ENCODE measurements at places on chromosomes 1 and 21.

GRCh38 chr1:111139324-111139955, 453 bp downstream of the DRAM2 start:
- DNase-seq: peak; percentile 77

GRCh38 chr1:156153362-156153761, at the start of gene SEMA4A:
SEMA4A (plus strand) TSS chr1:156153585; CDS start chr1:156154579, 994 bp downstream.
- DNase-seq: no peak

DNA sequence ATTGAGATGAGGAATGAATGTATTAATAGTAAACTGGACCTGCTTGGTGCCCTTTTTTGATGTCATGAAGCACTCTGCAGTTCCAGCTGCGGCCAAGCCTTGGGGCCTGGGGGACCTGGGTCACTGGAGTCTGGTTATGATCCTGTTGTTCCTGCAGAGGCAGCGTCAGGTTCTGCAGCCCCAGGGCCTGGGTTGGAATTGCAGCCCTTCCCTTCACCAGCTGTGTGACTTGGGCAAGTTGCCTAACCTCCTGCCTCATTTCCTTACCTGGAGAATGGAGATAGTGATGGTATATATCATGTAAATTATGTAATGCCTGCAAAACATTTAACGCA, 9.1 kb upstream of the ATP5PO start:
- DNase-seq: no peak

DNA sequence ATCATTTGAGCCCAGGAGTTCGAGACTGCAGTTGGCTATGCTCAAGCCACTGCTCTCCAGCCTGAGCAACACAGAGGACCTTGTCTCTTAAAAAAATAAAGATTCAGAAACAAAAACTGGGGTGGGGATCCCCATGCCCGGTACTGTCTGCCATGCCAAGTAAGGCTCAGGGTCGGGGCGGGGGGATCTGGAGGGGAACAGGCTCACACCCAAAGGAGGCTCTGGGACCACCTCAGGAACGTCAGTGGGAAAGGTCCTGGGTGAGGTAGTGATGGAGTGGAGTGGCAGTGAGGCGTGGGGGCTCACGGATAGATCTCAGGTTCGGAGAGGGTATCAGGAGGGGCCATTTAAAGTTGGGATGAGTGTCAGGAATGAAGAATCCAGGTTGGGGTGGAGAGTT, 765 bp upstream of the S100A4 start:
- DNase-seq: no peak

DNA sequence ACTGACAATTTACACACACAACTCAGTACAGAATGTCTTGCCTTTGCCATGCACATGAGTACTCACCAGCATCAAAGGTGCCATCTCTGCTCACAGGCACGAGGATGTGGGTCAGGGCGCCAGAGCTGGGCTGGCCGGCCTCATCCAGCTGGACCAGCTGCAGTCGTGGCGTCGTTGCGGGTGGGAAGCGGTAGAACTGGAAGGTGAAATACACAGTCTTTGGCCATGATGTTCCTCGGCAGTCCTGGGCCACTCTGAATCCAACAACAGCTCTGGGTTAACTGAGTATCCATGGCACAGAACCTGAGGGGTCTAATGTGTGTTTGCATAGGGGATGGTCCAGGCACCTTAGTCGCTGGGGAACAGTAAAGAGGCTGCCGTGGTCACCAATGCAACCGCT, 87.7 kb downstream of the NPHP4 start:
- no peak for DNase-seq

DNA sequence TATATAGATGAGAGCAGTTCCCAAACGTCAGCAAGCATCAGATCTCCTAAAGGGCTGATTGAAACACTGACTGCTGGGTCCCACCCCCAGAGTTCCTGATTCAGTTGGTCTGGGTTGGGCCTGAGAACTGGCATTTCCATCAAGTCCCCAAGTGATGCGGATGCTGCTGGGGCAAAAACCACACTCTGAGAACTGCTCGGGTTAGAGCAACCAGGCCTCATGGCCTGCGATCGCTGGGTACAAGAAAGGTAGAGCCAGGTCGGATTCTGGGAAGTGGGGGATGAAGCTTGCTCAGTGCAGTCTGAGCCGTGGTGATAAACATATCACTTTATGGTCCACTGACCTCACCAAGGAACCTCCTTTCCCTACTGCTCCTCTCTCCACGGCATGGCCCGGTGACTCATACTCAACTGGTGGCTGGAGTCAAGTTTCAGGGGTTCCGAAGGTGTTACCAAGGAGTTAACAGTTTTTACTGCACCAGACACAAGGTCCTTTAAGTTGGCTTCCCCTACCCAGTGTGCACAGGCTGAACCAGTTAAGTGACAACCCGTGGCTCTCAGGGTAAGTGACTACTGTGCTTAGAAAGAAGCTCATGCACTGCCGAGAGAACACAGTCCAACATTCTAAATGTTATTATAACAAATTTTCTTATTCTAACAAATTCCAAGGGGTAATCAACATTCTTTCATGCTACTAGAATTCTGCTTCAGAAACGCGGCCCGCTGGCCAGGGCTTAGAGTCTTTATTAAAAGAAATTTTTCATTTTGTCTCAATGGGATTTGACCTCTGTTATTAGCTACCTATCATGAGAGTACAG, 153.5 kb downstream of the TGFBR3 start:
- no peak for DNase-seq

GRCh38 chr1:161013488-161014230, 7.3 kb downstream of the F11R start:
- peak; percentile 91 for DNase-seq

- no peak for DNase-seq
These were observed 46.3 kb downstream of the EIF2D start for GRCh38 chr1:206565995-206566394.

- DNase-seq: no peak
These were observed 107.4 kb downstream of the LEPR start for GRCh38 chr1:65527707-65528503.

GRCh38 chr1:116521186-116521585, 49.6 kb downstream of the CD58 start:
- no peak for DNase-seq

- DNase-seq: no peak
These were observed 10.3 kb downstream of the ERRFI1 start for GRCh38 chr1:8015809-8016165.

GRCh38 chr1:18199462-18199861, 91.9 kb downstream of the IGSF21 start:
- DNase-seq: no peak

DNA sequence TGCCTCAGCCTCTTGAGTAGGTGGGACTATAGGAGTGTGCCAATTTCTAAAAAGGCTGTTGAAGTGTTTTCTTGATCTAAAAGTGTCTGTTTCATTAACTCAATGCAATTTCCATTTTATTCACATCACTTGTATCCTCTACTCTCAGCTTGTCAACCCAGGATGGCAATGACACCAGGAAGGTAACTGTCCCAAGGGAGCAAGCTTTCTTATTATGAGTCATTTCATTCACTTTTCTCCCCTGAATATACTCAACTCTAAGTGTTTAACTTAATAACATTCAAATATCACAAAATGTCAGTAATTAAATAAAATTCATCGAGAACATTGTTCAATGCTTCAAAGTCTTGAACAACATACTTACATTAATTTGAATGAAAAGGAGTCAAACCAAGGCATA, 22.9 kb upstream of the GFI1 start:
- no peak for DNase-seq

- DNase-seq: no peak
These were observed 59.9 kb downstream of the TOR3A start for GRCh38 chr1:179141592-179142251.

GRCh38 chr1:32372149-32372756, 9.9 kb downstream of the TSSK3 start:
- no peak for DNase-seq

DNA sequence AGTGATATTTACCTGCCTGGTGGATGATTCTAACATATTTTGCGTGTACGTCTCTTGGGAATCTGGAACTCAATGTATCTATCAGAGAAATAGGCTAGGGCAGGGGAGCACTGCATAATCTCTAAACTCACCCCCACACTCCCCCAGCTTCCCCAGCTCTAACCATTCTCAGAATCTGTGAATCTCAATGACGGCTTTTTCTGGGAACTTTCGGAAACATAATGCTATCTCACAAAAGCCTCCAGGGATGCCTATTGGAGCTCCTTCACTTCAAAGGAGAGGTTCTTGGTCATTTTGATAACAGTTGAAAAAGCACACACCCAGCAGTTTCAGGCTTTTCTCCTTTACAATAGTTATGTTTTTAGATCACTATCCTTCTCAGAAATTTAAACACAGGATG, 113.8 kb upstream of the MAGI3 start:
- DNase-seq: no peak

- DNase-seq: no peak
These were observed 5.7 kb upstream of the CHD5 start for GRCh38 chr1:6185635-6186382.

- no peak for DNase-seq
These were observed 57.8 kb downstream of the BCAR3 start for GRCh38 chr1:93623875-93624274.

GRCh38 chr1:173627269-173627668, 7.9 kb upstream of the TEX50 start:
- DNase-seq: no peak

GRCh38 chr1:199362996-199363395, 664.5 kb upstream of the NR5A2 start:
- DNase-seq: no peak

DNA sequence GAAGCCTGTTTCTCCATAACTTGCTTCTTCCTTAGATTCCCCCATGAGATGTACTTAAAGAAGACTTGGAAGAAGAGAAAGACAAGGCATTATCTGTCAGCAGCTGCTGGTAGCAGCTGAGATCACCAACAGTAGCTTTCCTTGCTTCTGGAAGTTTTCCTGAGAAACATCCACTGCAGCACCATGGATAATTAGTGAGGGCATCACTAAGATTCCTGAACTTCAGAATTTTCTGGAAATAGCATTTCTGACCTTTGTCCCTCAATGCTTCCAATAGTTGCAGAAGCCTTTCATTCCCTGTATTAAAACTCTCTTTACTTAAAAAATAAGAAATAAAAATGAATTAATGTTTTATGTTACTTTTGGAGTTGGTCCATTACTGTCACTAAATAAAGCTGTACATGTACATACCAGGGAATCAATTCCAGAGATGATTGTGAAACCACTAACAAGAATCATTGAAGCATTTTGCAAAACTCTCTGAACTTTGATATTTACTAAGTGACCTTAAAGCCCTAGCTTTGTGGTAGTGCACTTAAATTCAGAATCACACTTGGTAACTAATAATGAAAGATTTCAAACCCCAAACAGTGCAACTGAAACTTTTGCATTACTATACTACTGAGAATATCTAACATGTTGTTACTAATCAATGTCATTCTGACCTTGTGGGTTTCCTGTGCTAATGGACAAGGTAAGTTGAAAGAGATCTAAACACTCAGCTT, at the start of gene CFHR4:
TSS of gene CFHR4 (plus strand) at position 538 of the 725 bp plus-strand sequence. CDS start at position 637, 99 bp downstream.
- no peak for DNase-seq

DNA sequence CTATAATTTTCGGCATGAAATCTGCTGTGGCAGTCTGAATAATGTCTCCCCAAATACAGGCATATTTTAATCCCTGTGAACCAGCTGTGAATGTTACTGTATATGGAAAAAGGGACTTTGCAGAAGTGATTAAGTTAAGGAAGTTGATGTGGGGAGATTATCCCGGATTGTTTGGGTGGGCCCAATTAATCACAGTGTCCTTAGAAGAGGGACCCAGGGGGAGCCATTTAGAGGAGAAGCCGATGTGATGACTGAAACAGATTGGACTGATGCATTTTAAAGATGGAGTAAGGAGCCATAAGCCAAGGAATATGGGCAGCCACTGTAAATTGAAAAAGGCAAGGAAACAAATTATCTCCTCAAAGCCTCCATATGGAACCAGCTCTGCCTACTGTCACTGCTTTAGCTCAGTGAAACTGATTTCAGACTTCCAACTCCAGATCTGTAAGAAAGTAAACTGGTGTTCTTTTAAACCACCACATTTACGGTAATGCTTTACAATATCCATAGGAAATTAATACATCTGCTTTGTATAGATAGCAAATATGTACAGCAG, 61.1 kb upstream of the GPR88 start:
- DNase-seq: no peak

GRCh38 chr1:115726161-115726560, 42.4 kb downstream of the CASQ2 start:
- no peak for DNase-seq

DNA sequence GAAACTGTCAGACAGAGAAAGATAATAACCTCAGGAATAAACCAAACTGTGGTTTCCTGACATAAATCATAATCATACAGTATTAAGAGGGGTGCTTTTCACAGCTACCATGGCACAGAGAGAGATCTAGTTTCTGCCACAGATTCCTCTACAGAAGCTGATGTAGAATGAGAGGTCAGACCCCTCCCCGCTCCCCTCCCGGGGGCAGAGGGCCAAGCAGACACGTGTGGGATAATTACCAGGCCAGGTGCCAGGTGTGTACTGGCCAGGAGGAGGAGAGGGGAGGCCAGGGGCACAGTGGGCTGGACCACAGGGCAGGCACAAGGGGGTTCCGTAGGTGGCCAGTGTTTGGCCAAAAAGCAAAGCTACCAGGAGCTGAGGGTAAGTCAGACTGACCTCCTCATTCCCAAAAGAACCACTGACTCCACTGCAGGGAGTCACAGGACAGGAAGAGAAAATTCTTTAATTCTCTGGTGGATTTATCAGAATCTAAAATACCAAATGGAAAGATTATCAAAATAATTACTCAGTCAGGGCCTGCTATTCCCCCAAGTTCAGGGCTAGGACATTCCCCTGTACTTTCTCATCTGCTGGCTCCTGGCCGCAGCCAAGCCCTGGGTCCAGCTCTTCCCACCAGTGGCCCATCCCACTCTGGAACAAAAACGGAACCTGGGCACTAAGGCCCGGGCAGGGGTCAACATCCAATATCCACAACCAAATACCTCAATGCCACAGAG, 30.0 kb downstream of the C2CD2 start:
- DNase-seq: no peak

DNA sequence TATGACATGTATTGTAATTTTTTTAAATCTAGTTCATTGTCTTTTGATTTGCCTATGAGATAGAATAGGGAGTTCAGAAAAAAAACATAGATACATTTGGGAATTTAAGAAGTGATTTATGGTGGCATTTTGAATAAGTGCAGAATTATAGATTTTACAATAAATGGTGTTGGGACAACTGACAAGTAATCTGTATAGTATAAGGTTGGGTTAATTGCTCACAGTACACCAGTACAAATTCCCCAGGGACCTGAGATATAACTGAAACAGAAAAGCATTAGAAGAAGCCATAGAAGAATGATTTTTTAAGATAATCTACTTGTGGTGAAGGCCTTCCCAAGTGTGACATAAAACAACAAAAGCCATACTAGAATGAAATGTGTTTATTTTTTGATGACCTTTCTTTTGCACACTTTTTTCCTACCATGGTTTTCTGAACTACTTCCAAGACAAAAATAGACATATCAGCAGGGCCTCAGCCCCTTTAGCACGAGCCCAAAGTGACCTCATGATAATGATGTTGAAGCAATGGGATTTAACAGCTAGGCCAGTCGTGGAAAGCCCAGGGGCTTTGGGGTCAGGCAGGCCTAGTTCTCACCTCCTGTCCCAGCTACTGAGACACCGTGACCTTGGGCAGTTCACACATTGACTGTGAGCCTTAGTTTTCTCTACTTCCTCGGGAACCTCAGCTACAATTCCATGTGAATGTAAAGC, 87.4 kb downstream of the GREM2 start:
- DNase-seq: no peak

GRCh38 chr1:111690306-111690617, 48.9 kb downstream of the INKA2 start:
- DNase-seq: no peak

GRCh38 chr1:23743287-23744152, at the start of gene ELOA:
ELOA (plus strand) TSS chr1:23743471; CDS start chr1:23743504, 33 bp downstream.
- DNase-seq: peak; percentile 89

GRCh38 chr21:31221043-31221442, 123.0 kb downstream of the TIAM1 start:
- DNase-seq: no peak

All from Peyer's patch (tissue), 4 donors.